ENCODE measurements at places on chromosomes 4 and X. TPM values are rescaled to one million over a fixed set of nuclear protein-coding genes. Genes with fewer than 3 reads are reported as not detected.

The NKX3-2 gene
- 0.57 TPM for polyA plus RNA-seq

The IBSP gene
- polyA plus RNA-seq, result not detected

The NSUN7 gene
- polyA plus RNA-seq, result 41.1 TPM

The MAGEA4 gene
- 52.3 TPM for polyA plus RNA-seq

The HNRNPH2 gene
- 46.3 TPM for polyA plus RNA-seq

The SCML2 gene
- 19.1 TPM for polyA plus RNA-seq

The ARHGAP4 gene
- 25.6 TPM for polyA plus RNA-seq

The MAGED4B gene
- polyA plus RNA-seq, result 4.3 TPM

The SSX2B gene
- polyA plus RNA-seq, result 42.6 TPM

The RBM46 gene
- 42.0 TPM for polyA plus RNA-seq

The FHDC1 gene
- polyA plus RNA-seq, result 2.9 TPM

The UTP3 gene
- polyA plus RNA-seq, result 18.5 TPM

The BBS7 gene
- polyA plus RNA-seq, result 16.7 TPM

The KLB gene
- polyA plus RNA-seq, result 6.6 TPM

The COL4A6 gene
- 4.9 TPM for polyA plus RNA-seq

The SHROOM2 gene
- polyA plus RNA-seq, result 8.2 TPM
